Dermis microvascular lymphatic vessel endothelial cell (primary cell): ENCODE measurements at places on chromosomes 6 and 20.

- DNase-seq, result no peak
Observed at GRCh38 chr6:25484900-25485299, 167.1 kb upstream of the SCGN start.

- DNase-seq, result no peak
Observed at GRCh38 chr6:110392727-110393126, 22.6 kb downstream of the DDO start.

GRCh38 chr6:135195522-135195921, 14.4 kb downstream of the MYB start:
- DNase-seq, result no peak

DNA sequence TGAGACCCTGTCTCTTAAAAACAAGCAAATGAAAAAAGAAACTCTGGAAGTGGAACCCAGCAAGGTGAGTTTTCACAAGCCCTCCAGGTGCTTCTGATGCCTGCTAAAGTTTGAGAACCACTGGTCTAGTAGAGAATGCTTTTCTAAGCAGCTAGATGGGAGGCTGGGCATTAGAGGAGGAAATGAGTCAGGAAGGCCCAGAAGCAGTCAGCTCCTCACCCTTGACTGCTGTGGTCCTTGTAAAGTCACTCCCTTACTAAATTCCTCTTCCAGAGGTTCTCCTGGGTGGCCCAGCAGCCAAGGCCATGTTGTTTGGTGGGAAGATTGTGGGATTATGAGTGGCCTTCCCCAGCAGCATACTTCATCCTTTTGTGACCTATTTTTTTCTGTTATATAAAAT, 52.0 kb upstream of the FYN start:
- no peak for DNase-seq

DNA sequence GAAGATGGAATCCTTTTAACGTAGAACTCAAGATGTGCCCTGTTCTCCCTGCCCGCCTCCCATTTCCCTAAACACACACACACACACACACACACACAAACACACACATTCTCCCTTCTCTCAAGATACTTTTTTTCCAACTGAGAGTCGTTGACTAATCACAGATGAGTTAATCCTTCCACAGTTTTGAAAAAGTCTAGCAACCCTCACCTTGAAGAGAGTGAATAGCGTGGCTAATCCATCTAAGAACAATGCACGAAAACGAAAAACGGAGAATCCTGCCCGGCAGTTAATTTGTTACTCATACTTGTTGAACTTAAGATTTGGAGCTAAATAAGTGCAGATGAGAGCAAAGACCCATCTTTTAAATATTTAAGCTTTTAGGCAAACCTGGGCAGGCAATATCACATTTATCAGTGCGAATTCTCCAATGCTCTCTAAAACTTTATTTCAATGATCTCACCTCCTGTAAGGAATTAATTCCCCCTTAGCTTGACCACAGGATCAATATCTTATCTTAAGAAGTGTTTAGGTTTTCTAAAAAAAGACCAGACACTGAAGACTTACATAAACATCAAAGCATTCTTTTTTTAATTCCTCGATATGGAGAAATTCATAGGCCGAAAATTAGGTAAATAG, 1.1 kb downstream of the AGPAT4 start:
- DNase-seq, result no peak

- no peak for DNase-seq
Observed at GRCh38 chr6:105429676-105430075, 26.8 kb upstream of the PREP start.

- DNase-seq, result no peak
Observed at GRCh38 chr20:21498635-21499034, 15.2 kb downstream of the NKX2-2 start.

- no peak for DNase-seq
Observed at GRCh38 chr6:141463237-141463977, 669.3 kb upstream of the GJE1 start.

DNA sequence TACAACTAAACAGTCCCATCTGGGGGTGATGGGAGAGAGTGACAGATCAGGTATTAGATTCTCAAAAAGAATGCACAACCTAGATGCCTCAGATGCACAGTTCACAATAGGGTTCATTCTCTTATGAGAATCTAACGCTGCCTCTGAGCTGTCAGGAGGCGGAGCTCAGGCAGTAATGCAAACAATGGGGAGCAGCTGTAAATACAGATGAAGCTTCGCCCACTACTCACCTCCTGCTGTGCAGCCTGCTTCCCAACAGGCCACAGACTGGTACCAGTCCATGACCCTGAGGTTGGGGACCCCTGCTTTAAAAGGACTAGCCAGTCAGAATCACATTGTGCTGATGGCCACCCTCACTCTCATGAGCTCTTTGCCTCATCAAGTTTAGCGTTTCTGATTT, 247.0 kb upstream of the KCNQ5 start:
- no peak for DNase-seq

- DNase-seq, result no peak
Observed at GRCh38 chr20:50724851-50725723, 6.3 kb upstream of the PARD6B start.

DNA sequence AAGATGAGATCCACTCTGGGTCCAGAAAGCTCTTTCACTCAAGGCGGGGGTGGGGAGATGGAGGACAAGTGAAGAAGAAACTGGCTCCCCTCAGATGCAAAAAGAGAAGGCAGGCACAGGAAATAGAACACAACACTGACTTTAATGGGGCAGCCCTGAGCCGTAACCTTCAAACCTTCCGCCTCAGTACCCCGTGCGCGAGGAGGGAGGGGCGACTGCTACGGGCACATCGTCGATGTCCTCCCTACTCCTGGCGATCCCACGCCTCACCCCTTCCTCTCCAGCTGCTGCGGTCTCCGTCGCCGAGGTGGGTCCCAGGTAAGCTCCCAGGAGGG, 3.9 kb downstream of the SPEF1 start:
- DNase-seq, result no peak

- no peak for DNase-seq
Observed at GRCh38 chr20:45843506-45843905, 9.9 kb downstream of the SNX21 start.

DNA sequence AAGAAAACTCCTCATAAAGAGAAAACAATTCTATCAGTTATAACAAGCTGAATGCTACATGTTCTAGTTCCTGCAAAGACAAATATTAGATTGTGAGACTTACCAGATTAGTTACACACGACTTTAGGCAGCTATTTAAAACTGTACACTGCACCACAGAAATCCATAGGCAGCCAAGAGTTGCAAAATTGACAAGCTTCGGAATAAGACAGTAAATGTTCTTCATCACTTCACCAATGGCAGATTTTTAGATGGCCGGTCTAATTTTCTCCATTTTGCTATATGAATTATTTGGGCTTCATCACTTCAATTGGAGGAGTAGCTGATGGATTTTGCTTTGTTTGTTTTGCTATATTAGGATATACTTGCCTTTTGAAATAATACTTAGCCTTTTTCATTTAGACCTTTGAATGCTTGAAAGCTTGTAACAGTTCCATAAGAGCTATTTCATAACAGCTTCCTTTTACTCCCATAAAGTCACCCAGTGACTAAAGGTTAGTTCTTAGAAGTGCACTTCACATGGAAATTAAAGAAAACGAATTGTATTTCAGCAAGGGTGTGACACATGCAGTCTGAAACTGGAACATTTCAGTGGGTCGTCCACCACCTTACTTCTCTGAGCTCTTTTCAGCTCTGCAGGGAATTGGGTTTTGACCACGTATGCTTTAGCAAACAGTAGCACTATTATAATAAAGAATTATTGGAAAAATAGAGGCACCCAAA, at the start of gene ROS1:
ROS1 (minus strand) TSS at position 512 of the 723 bp plus-strand sequence; CDS start at position 226, 286 bp downstream.
- DNase-seq, result no peak
